ENCODE measurements at places on chromosomes 1 and 21.

GRCh38 chr1:70434253-70434859 is 23.3 kb downstream of the CTH start:
- H3K36me3 ChIP-seq: peaks cover 54% of the 10 kb centered on the region
- no peaks in the 10 kb centered on the region for H3K4me1 ChIP-seq
- no peak overlapping the region for H3K27ac ChIP-seq
- DNase-seq: no peak
- H3K4me3 ChIP-seq: no peak overlapping the region

- H3K4me3 ChIP-seq: no peak overlapping the region
- H3K4me1 ChIP-seq: no peaks in the 10 kb centered on the region
- H3K27me3 ChIP-seq: no peaks in the 10 kb centered on the region
- H3K36me3 ChIP-seq: no peaks in the 10 kb centered on the region
- H3K27ac ChIP-seq: no peak overlapping the region
These were observed 726.9 kb upstream of the PTBP2 start for GRCh38 chr1:95994643-95995042.

- H3K27me3 ChIP-seq: peaks cover 3% of the 10 kb centered on the region
- no peak overlapping the region for H3K27ac ChIP-seq
- H3K36me3 ChIP-seq: no peaks in the 10 kb centered on the region
- DNase-seq: no peak
These were observed 36.5 kb downstream of the SYF2 start for GRCh38 chr1:25195835-25196234.

DNA sequence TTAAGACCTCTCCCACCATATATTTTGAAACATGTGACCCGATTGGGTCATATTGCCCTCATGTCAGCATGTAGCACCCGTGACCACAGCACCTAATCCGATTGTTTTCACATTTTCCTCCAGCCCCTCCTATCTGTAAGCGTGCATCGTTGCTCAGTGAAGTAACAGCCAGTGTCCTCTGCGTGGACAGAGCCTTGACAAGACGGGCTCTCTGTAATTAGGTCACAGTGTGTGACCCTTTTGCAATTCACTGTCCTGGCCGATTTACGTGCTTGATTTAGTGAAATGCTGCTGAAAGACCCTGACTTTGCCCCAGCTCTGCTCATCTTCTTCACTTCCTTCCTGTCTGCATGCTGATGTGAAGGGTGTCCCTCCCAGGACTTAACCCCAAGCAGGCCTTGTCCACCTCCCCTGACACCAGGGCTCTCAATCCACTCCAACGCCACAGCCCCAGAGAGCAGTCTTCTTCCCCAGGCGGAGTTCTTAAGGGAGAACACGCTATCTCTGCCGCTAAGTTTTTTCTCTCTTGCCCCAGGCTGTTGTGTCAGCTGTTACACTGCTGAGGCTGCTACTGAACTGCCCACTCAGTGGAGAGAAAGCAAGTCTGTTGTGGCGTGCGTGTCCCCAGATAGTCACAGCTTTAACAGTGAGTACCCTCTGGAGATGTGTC is 19.4 kb downstream of the URB2 start:
- no peak overlapping the region for H3K4me3 ChIP-seq
- H3K36me3 ChIP-seq: peaks cover 72% of the 10 kb centered on the region
- DNase-seq: no peak

DNA sequence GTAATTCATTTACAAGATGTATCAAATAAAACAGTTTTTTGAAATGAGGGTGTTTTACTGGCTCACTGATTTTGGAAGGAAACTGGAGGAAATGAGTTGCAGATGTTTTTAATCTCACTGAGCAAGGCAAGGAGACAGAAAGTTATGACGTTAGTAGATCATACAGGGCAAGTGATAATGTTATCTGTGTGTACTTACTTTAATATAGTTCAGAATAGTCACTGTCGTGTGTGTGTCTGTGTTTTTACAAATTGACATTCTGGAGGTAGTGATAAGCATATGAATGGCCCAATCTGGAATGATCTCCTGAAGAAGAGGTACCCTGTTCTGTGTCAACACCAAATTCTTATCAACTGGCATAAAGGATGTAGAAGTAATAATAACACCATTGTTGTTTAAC is 1.9 kb upstream of the GBP4 start:
- DNase-seq: no peak
- H3K36me3 ChIP-seq: no peaks in the 10 kb centered on the region
- H3K27ac ChIP-seq: no peak overlapping the region
- peaks cover 32% of the 10 kb centered on the region for H3K4me1 ChIP-seq
- no peak overlapping the region for H3K4me3 ChIP-seq
- no peaks in the 10 kb centered on the region for H3K27me3 ChIP-seq

GRCh38 chr21:41653954-41654491 is 112.8 kb downstream of the RIPK4 start:
- peaks cover 11% of the 10 kb centered on the region for H3K4me1 ChIP-seq
- no peak overlapping the region for H3K27ac ChIP-seq
- H3K27me3 ChIP-seq: no peaks in the 10 kb centered on the region
- DNase-seq: no peak
- no peak overlapping the region for H3K4me3 ChIP-seq
- H3K36me3 ChIP-seq: no peaks in the 10 kb centered on the region

- H3K27me3 ChIP-seq: no peaks in the 10 kb centered on the region
- H3K27ac ChIP-seq: peak overlapping the region; percentile 69
- no peaks in the 10 kb centered on the region for H3K4me1 ChIP-seq
- H3K4me3 ChIP-seq: peak overlapping the region; percentile 75
- H3K36me3 ChIP-seq: no peaks in the 10 kb centered on the region
These were observed 664 bp downstream of the BACE2 start for GRCh38 chr21:41168391-41169257.

GRCh38 chr1:177915641-177916040 is 54.2 kb downstream of the SEC16B start:
- DNase-seq: no peak
- no peaks in the 10 kb centered on the region for H3K27me3 ChIP-seq
- no peaks in the 10 kb centered on the region for H3K36me3 ChIP-seq
- no peaks in the 10 kb centered on the region for H3K4me1 ChIP-seq

DNA sequence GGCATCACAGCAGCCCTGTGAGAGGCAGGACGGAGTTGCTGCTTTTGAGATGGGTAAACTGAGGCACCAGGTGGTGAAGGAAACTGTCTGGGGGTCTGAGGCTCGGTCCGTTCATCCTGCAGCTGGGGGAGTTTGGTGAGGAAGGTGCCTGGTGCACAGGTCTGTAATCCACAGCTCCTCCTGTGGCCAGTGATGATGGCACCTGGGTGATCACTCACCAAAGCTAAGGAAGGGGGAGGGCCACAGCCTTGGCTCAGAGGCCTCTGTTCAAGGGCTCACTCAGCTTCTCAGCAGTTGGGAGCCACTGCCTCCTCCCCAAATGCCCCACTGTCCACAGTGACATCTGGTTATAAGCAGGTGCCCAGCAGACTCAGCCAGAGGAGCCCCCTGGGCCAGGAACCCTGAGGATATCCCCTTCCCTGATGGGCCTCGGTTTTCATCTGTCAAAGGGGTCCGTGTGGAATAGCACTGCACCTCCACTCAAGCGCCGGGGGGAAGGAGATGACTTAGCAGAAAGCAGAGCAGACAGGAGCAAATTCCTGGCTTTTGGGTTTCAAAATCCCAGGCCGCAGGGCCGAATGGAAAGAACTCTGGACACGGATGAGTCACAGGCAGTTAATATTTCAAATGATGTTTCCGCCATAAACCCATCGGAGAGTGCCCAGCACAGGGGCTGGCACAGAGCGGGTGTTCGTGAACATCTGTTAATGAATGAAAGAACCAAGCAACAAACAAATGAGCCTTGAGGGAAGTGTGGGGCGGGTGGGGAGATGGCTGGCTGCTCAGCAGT is 82.8 kb downstream of the DMRTB1 start:
- no peak overlapping the region for H3K27ac ChIP-seq
- H3K36me3 ChIP-seq: no peaks in the 10 kb centered on the region
- H3K4me3 ChIP-seq: no peak overlapping the region
- H3K27me3 ChIP-seq: no peaks in the 10 kb centered on the region
- peak; percentile 32 for DNase-seq

DNA sequence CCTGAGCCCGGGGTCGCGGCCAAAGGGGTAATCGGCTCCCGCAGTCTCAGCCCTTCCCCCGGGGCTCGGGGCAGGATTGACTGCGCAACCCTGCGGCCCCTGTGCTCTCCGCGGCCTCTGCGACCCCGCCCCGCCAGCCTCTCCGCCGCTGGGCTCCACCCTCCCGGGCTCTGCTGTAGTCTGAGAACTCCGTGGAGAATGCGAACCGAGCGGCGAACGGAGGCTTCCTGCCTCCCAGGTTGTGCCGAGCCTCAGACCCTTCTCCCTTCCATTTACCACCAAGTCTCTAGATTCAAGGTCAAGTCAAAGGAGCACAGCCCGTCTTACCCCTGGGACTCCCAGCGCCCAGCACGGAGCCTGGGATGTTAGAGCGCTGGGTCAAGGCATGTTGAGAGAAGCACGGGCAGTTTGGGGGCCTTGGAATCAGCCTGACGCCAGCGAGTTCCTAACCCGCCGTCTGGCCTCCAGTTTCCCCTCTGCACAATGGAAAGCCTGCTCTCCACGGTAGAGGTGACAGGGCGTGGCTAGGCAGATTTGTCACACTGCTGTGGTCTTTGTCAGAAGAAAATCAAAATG is 3.0 kb downstream of the ATP2B4 start:
- H3K36me3 ChIP-seq: peaks cover 14% of the 10 kb centered on the region
- H3K27me3 ChIP-seq: no peaks in the 10 kb centered on the region
- peak overlapping the region; percentile 90 for H3K27ac ChIP-seq
- peak overlapping the region; percentile 88 for H3K4me3 ChIP-seq
- H3K4me1 ChIP-seq: peaks cover 50% of the 10 kb centered on the region
- peak; percentile 85 for DNase-seq

- H3K27ac ChIP-seq: no peak overlapping the region
- H3K27me3 ChIP-seq: no peaks in the 10 kb centered on the region
- peaks cover 67% of the 10 kb centered on the region for H3K36me3 ChIP-seq
- H3K4me3 ChIP-seq: no peak overlapping the region
These were observed 37.7 kb downstream of the PIK3C2B start for GRCh38 chr1:204456826-204457442.

DNA sequence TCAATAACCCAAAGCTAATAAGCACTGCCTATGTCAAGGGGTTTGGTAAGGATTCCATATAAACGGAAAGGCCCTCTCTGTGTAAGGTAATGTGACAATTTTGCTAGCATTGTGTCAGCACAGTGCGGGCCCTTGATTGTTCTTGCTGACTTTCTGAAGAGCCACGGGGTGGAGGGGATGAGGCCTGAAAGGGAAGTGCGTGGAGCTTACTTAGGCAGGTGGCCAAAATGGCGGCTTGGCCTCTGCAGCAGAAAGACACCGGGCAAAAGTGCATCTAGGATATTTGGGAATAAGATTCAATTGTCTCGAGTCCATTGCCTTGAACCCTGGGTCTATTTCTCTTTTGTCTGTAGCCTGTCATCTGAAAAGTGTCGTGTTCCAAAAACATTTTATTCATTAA is 114.3 kb downstream of the TGFB2 start:
- DNase-seq: peak; percentile 55
- peaks cover 38% of the 10 kb centered on the region for H3K4me1 ChIP-seq
- peak overlapping the region; percentile 73 for H3K27ac ChIP-seq
- H3K27me3 ChIP-seq: no peaks in the 10 kb centered on the region
- H3K36me3 ChIP-seq: no peaks in the 10 kb centered on the region

Data from lower lobe of right lung (tissue), 2 donors.